ENCODE measurements at places on chromosomes 3 and 15.

DNA sequence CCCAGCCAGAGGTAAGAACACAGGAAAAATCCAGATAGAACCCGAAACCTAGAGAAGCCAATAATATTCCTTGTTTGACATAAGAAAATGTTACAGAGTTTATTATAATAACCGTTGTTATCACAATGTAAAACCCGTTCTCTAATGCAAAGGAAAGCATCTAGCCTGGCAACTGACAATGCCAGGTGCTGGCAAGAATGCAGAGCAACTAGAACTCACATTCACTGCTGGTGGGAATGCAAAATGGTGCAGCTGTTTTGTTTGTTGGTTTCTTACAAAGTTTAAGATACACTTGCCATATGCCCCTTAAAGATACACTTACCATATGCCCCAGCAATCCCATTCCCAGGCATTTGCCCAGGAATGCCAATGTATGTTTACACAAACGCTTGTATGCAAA lies 23.4 kb downstream of the VPS39 start:
- DNase-seq, result no peak

DNA sequence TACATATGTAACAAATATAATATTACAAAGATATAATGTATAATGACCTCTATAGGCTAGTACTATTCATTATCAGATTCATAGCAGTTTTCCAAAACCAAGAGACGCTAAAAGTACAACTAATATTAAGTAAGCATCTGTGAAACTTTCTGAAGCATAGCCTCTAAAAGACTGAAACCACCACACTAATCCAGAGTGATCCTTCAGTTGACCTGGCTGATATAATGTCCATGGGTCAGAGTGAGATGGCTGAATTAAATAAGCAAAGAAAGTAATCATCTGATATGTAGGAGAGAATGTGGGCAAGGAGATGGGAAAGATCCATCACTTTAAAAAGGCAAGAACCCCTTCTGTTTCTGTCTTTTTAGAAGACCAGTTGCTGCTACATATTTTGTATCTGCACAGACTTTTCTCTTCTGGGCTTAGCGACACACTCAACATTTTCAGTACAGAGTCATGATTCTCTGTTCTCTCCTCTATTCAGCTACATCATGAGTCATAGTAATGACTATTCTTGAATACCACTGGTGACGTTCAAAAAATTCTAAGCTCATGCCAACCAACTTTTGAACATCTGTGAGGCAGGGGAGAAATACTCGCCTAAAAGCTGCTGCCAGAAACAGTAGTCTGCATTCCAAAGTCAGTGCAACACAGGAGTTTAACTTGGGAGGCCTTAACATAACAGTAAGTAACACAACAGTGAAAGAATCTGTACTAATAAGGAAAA lies 149.6 kb downstream of the MAGI1 start:
- no peak for DNase-seq

- DNase-seq, result no peak
Measured at GRCh38 chr3:108569336-108569735, 19.9 kb downstream of the CIP2A start.

GRCh38 chr3:127206154-127206553 lies 13.2 kb downstream of the PRR23E start:
- DNase-seq, result no peak

- no peak for DNase-seq
Measured at GRCh38 chr15:62894322-62895085, 148.0 kb upstream of the TPM1 start.

DNA sequence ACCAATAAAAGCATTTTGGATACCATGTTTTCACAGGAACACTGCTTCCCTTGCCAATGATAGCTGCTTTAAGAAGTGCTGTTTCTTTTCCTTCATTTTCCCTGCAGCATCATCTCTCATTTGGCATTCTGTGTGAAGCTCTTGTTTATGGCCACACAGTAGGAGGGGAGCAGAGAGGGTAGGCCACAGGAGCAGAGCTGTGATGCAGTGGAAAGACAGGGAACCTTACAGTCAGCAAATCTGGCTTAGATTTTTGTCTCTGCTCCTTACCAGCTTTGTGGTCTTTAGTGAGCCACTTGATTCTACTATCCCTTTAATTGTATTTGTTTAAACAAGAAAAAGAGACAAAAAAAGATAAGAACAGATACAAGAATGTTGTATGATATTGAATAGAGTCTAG lies 138.7 kb downstream of the RPL22L1 start:
- no peak for DNase-seq

DNA sequence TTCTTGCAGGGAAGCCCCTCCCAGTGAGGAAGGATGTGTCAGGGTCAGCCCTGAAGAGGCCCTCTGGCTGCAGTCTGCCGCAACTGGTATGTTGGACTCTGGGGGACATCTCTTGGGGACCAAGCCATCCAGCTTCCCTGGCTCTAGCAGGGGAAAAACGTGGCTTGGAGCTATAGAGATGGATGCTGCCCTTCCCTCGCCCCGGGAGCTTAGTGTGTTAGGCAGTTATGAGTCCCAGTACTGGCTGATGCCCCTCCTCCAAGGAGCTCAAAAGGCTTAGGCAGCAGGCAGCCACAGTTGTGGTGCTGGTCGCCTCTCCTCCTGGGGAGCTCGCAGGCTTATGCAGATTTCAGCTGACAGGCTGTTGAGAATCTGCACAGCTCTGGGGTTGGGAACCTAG lies 353.1 kb upstream of the GBE1 start:
- no peak for DNase-seq

GRCh38 chr3:134359121-134360010 lies 14.9 kb downstream of the AMOTL2 start:
- DNase-seq, result no peak

DNA sequence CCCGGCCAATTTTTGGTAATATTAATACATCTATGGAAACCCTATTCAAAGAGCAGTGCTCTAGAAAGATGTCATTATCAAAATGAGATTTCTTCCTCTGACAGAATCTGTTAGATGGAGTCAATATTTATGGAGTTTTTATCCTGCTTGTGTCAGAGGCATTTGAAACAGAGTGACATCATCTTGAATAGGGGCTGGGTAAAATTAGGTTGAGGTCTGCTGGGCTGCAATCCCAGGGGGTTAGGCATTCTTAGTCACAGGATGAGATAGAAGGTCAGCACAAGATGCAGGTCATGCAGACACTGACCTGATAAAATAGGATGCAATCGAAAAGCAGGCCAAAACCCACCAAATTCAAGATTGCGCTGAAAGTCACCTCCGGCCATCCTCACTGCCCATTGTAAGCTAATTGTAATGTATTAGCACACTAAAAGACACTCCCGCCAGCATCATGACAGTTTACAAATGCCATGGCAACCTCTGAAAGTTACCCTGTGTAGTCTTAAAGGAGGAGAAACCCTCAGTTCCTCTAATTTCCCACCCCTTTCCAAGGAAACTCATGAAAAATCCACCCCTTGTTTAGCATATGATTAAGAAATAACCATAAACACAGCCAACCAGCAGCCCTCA lies 27.3 kb upstream of the CCDC50 start:
- no peak for DNase-seq

DNA sequence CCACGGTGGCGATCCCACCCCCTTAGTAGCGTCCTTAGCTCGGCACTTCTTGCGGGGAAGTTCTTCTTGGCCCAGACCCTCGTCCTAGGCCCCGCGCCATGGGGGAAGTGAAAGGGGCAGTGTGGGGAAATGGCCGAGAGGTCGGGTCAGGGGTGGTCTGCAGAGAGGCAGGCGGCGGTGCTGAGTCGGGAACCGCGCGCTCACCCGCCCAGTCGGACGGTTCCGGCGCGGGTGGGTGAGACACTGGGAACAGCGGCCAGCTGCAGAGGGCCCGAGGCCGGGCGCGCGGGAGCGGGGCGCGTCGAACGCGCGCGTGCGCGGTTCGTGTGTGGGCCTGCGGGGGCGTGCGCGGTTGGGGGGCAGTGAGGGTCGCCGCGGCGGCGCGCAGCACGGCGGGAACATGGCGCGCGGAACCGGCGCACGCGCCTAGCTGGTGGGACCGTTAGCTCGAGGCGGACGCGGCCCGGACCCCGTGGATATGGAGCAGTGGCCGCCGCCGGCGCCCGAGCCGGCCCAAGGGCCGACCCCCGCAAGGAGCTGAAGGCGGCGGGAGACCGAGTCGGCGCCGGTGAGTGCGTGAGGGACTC lies 246.9 kb downstream of the GOLGA6L6 start:
- no peak for DNase-seq

DNA sequence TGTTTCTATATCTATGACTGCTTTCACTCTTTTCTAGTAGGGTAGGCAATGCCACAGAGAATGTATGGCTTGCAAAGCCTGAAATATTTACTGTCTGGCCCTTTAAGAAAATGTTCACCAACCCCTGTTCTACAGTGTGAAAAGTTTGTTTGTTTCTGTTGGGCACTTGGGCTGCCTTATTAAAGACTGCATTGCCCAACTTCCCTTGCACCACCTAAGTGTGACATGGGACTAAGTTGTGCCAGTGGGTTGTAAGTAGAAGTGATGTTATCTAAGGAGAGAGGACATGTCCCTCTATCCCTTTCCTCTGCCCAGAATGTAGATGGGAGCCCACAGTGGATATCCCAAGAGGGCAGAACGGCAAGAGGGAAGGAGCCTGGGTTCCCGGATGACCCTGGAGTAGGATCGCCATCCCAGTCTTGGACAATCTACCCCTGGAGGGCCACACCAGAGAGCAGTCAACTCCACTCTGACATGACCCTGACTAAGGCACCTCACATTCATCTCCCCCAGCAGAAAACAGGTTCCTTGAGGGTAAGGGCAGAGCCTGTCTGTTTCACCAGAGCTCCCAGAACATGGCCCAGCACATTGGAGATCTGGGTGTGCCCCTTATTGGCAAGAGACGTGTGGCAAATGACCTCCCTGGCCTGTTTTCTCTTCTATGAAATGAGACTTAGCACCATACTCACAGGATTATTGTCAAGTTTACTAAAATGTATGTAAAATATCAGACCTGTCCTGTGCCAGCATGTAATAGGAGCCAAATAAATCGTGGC lies 138.8 kb downstream of the SMAD6 start:
- no peak for DNase-seq

- DNase-seq, result no peak
Measured at GRCh38 chr3:133840055-133840737, 34.6 kb downstream of the SRPRB start.

GRCh38 chr3:172106037-172106954 lies 66.9 kb downstream of the FNDC3B start:
- no peak for DNase-seq

DNA sequence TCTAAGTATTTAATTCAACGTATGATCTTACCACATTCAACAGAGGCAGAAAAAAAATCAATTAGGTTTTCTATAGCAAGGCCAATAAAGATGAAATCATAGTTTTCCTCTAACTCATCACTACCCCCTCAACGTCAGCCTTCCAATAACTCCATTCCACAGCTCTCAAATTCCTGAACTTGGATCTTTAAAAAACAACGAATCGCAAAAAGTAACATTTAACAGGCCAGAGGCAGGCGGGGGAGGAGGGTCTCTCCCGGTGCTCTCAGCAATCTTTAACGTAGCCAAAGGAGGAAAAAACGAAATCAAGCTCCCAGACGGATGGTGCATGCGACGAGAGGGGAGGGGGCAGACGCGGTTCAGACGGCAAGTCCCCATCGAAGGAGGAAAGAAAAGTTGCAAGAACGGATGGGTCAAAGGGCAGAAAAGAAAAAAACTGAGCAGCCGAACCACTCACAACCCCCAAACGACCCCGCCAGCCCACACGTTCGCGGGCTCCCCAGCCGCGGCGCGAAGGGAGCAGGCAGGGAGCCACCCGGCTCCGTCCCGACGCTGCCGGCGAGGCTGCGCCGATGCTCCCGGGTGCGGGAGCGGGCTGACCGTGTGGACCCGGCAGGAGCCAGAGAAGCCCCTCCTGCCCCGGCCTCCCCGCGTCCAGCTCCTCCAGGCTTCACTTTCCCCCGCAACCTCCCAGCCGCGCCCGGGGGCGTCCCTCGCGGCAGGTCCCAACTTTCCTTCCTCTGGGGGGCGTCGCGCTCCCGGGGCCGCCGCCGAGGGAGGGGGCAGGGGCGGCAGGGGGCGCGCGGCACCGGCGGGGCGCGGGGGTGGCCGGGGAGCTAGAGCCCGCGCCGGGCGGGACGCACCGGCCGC lies 703 bp downstream of the PEAK1 start:
- peak; percentile 19 for DNase-seq

DNA sequence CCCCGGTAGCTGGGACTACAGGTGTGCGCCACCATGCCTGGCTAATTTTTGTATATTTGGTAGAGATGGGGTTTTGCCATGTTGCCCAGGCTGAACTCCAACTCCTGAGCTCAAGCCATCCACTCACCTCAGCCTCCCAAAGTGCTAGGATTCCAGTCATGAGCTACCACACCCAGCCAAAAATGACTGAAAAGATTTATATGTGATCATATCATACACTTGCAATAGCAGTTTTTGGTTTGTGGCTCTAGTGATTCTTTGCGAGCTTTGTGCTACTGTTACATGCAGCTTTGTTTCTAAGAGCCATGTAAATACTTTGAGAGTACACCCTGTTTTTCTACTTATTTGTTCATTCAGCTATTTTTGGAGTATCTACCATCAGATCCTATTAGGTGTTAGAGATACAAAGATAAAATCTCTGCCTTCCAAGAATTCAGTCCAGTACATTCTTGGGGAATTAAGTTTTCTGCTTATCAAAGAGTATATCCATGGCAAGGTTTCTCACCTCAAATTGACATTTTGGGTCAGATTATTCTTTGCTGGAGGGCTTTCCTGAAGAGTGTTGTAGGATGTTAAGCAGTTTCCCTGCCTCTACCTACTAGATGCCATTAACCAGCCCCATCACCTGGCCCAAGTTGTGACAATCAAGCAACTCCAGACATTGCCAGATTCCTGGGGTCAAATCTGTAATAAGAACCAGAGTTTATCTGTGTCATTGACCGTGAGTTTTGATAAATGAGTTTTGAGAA lies 15.0 kb downstream of the SNAP23 start:
- no peak for DNase-seq

DNA sequence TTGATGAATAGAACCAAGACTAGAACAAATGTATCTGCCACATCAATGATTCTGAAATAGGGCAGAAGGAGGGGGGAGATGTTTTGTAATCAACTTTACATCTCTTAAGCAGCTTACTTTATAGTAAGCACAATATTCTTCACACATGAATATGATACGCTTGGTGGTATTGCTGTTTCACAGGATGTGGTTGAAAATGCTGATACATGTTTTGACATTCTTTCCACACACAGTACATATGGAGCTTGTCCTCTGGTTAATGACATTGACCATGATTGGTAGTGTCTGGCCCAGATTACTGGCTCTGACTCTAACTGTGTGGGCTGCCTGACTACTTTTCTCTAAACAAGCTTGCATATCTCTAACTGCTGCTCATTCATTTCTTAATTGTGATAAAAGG lies 168.9 kb downstream of the KLHL25 start:
- DNase-seq, result no peak

DNA sequence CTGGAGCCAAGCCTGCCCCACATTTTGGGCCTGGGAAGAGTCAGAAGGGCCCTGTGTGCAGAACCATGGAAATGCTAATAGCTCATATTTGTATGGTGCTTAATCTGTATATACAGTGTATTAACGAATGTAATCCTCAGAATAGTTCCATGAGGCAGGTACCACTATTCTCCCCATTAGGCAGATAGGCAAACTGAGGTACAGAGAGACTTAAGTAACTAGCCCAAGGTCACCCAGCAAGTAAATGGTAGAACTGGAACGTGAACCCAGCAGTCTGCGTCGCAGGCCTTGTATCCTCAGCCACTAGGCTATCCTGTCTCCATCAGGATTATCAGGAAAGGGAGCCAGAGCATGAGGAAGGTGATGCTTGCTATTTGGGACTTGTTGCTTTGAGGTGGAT lies 28.0 kb upstream of the GLCE start:
- no peak for DNase-seq

- DNase-seq, result no peak
Measured at GRCh38 chr3:197197334-197197733, 101.1 kb downstream of the DLG1 start.

GRCh38 chr3:15023249-15023648 lies 41.9 kb downstream of the MRPS25 start:
- no peak for DNase-seq

- DNase-seq, result peak; percentile 60
Measured at GRCh38 chr3:42547401-42547945, 34.3 kb downstream of the SEC22C start.

All from activated T-helper 9 cell treated with anti-CD3 and anti-CD28 coated beads, Interleukin-2, amount 50 U/mL, for 16 hours (primary cell).